Tibial artery (tissue), 4 donors: ENCODE measurements at places on chromosomes 11 and 22.

- peaks cover 29% of the 10 kb centered on the region for H3K36me3 ChIP-seq
- H3K27ac ChIP-seq, result no peak overlapping the region
- H3K27me3 ChIP-seq, result no peaks in the 10 kb centered on the region
- H3K4me1 ChIP-seq, result peaks cover 11% of the 10 kb centered on the region
- no peak overlapping the region for H3K4me3 ChIP-seq
These were observed 4.0 kb downstream of the RCN1 start for GRCh38 chr11:32094923-32095322.

DNA sequence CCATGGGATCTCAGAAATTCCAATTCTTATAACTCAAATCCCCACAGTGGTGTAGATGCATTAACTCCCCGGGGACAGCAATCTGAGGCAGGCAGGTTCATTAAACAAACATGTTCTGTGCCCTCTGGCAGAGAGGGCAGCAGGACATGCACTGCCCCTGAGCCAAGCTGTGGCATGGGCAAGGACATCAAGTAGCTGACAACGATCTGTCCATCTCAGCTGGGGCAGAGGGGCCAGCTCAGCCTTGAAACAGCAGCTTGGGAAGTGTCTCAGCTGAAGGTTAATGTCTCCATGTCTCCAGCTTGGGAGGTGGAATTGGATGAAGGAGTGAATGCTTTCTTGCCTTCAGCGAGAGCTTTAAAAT lies 13.6 kb downstream of the TMEM25 start:
- no peak overlapping the region for H3K4me3 ChIP-seq
- H3K4me1 ChIP-seq, result no peaks in the 10 kb centered on the region
- H3K27me3 ChIP-seq, result no peaks in the 10 kb centered on the region
- peaks cover 44% of the 10 kb centered on the region for H3K36me3 ChIP-seq

- peak; percentile 73 for DNase-seq
- H3K4me1 ChIP-seq, result peaks cover 44% of the 10 kb centered on the region
- peak overlapping the region; percentile 59 for H3K4me3 ChIP-seq
- peak overlapping the region; percentile 79 for H3K27ac ChIP-seq
- no peaks in the 10 kb centered on the region for H3K27me3 ChIP-seq
These were observed 113.8 kb downstream of the RBFOX2 start for GRCh38 chr22:35914665-35915476.

GRCh38 chr11:96339706-96340554 lies 3.1 kb downstream of the MAML2 start:
- peak; percentile 73 for DNase-seq
- no peaks in the 10 kb centered on the region for H3K27me3 ChIP-seq
- peak overlapping the region; percentile 70 for H3K4me3 ChIP-seq
- H3K36me3 ChIP-seq, result no peaks in the 10 kb centered on the region
- H3K27ac ChIP-seq, result peak overlapping the region; percentile 93

DNA sequence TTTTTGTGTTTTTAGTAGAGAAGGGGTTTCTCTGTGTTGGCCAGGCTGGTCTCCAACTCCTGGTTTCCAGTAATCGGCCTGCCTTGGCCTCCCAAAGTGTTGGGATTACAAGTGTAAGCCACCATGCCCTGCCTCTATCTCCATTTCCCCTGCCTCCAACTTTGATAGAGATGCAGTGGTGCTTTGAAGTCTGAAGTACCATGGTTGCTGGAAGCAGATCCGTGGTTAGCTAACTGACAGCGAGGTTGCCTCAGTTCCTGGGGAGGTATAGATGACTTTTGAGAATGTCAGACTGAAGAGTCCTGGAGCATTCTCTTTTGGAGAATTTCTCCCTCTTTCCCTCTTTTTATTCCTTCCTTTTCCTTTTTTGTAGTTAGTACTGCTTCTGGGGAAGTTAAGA lies 111.5 kb upstream of the RRM1 start:
- H3K36me3 ChIP-seq, result no peaks in the 10 kb centered on the region
- H3K27ac ChIP-seq, result no peak overlapping the region

- H3K27me3 ChIP-seq, result peaks cover 27% of the 10 kb centered on the region
- no peak overlapping the region for H3K4me3 ChIP-seq
- DNase-seq, result peak; percentile 70
- no peak overlapping the region for H3K27ac ChIP-seq
These were observed 10.4 kb upstream of the SLCO2B1 start for GRCh38 chr11:75140269-75141138.

GRCh38 chr11:75380716-75381420 lies 18.4 kb upstream of the RPS3 start:
- no peaks in the 10 kb centered on the region for H3K27me3 ChIP-seq
- no peaks in the 10 kb centered on the region for H3K36me3 ChIP-seq
- no peaks in the 10 kb centered on the region for H3K4me1 ChIP-seq
- DNase-seq, result no peak
- no peak overlapping the region for H3K27ac ChIP-seq

DNA sequence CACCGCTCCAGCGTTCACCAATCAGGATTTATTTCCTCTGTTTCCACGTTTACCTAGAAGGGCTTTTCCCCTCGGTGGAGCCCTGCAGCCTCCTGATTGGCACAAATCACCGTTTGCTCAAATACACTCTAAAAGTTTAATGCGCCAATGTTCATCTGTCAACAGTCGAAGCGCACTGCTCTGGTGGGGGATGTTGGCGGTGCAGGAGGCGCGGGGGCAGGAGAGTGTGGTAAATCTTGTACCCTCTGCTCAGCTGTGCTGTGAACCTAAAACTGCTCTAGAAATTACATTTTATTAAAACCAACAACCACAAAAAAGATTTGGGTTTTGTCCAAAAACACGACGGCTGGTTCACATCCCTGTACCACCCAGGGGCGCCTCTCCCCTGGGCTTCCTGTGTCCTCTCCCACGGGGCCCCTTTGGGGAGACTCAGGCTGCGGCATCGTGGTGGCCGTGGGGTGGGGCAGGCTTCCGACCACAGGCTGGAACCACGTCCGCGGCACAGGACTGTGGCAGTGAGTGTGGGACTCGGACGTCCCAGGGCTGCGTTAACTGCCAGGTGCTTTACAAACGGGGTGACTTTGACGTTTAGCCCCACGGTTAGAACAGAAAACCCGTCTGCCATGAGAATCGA lies 13.5 kb downstream of the TTLL8 start:
- no peaks in the 10 kb centered on the region for H3K36me3 ChIP-seq
- peaks cover 42% of the 10 kb centered on the region for H3K27me3 ChIP-seq
- no peak overlapping the region for H3K27ac ChIP-seq
- no peaks in the 10 kb centered on the region for H3K4me1 ChIP-seq
- DNase-seq, result no peak

GRCh38 chr11:133740963-133741362 lies 104.3 kb downstream of the SPATA19 start:
- H3K4me3 ChIP-seq, result no peak overlapping the region
- no peaks in the 10 kb centered on the region for H3K27me3 ChIP-seq
- DNase-seq, result no peak
- no peaks in the 10 kb centered on the region for H3K36me3 ChIP-seq
- H3K4me1 ChIP-seq, result no peaks in the 10 kb centered on the region
